ENCODE measurements at places on chromosomes 6 and 20.

DNA sequence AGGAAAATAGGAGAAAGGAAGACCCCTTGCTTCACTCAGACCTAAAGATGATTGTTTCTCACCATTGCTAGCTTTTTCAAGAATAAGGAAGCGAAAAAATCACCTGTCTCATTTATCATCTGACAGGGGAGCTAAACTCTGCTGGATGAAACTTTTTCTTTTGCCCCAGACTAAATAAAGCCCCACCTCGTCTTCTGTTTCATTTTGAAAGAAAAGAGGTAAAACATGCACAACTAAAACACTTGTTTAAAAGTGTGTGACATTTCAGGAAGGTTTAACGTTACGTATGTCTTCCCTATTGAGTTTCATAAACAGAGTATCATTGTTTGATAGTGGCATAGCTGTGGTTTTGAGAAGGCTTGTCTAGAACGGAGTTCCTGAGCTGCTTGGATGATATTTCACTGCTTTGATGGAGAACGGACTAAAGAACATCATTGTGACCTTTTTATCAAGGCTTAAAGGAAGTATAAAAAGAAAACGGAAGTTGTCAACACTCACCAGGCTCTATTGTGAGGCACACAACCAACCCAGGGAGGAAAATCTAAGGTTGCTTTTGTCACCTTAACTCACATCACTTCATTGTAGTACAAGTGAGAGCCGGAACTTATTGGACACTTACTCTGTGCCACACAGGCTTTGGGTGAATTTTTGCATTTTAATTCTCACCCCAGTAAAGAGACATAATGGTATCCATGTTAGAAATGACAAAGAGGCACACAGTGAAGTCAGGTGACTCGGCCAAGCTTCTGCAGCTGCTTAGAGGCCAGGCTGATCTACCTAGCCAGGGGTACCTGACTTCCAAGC lies 29.5 kb downstream of the TSHZ2 start:
- DNase-seq = no peak

DNA sequence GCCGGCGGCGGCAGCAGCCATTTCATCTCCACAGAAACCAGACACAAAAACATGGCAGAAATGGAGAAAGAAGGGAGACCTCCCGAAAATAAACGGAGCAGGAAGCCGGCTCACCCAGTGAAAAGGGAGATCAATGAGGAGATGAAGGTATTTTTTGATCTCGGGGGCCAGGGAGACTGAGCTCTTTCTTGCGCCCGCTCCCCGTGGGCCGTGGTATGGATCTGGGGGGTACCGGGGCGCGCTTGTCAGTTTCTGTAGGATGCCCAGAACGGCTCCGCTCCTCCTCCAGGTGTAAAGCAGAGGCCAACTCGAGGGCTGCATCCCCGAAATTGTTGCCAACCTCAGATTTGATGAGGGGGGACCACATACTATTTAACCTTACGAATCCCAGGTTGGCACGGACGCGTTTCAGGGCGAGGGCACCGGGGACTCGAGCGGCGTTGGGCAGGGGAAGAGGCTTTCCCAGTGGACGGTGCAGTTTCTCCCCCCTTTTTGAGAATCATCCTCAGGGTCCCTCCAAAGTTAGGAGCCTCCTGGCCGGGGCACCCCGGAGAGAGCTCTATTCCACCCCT lies 735 bp downstream of the SOBP start:
- no peak for DNase-seq

GRCh38 chr20:4665591-4665990 lies 56.1 kb upstream of the PRND start:
- DNase-seq = no peak

DNA sequence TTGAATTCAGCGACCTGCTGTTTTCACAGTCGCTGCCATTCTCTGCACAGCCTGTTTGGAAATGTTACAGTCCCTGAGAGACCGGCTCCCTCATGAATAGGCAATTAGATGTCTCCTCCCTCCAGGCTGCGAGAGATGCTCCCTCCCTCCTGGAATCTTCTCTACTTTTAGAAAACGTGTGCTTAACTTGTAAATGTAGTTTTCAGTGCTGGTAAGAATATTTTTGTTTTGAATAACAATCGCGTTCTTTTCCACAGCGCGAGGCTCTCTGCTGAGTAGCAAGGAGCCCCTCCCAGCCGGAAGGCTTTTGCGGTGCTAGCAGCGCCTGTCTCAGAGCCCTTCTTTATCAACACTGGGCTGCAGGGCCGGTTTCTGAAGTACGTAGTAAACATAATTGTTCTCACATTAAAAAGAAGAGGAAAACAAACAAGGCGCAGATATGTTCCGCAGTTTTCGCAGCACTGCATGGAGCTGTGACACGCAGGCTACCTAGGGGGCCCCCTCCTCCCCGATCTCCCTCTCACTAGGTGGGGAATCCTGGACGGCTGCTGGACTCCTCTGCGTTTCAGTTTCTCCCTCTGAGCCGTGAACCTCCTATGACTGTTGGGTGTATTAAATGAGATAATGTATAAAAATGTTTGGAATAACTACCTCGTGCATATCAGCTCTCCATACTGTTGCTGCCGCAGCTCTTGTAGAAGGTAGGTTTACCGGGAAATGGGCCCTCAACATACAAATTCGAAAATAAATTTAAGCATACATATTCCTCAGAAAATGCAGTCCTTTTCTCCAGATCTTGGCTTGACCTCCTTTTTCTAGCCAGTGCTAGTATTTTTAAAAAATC lies 79.0 kb upstream of the SPACA1 start:
- DNase-seq = no peak

GRCh38 chr6:1381481-1382330 lies 7.7 kb upstream of the FOXF2 start:
- no peak for DNase-seq

- DNase-seq = peak; percentile 86
Measured at GRCh38 chr20:10110151-10110550, 75.4 kb downstream of the ANKEF1 start.

GRCh38 chr6:24537771-24538385 lies 43.1 kb downstream of the ALDH5A1 start:
- peak; percentile 6 for DNase-seq

DNA sequence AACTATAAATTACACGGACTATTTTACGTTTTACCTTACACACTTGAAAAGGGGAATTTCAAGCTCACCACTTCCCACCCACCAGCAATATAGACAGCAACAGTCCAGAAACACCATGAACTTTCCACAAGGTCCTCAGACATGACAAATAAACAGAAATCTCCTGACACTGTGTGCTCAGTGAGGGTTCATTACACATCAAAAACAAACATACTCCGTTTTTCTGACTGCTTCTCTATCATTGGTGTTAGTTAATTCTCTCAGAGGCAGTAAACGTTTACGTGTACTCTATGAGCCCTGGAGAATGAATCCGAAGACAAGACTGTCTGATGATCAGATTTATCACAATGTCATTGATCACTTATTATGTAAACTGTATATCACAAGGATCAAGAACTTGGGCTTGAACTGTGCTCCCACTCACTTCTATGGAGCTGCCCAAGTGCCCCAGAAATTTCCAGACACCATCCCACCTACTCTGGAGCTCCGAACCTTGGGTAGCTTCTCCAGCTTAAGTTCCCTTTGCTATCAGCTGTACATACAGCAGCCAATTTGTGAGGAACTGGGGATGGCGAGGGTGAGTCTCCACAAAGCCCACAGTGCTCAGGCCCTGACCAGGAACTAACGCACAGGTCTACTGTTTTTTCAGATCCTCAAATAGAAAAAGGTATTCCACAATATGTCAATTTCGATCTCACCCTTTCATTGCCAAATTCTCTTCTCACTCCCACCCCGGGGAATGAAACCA lies 86.0 kb downstream of the ALDH8A1 start:
- no peak for DNase-seq

- no peak for DNase-seq
Measured at GRCh38 chr20:44017905-44018258, 103.2 kb downstream of the TOX2 start.

DNA sequence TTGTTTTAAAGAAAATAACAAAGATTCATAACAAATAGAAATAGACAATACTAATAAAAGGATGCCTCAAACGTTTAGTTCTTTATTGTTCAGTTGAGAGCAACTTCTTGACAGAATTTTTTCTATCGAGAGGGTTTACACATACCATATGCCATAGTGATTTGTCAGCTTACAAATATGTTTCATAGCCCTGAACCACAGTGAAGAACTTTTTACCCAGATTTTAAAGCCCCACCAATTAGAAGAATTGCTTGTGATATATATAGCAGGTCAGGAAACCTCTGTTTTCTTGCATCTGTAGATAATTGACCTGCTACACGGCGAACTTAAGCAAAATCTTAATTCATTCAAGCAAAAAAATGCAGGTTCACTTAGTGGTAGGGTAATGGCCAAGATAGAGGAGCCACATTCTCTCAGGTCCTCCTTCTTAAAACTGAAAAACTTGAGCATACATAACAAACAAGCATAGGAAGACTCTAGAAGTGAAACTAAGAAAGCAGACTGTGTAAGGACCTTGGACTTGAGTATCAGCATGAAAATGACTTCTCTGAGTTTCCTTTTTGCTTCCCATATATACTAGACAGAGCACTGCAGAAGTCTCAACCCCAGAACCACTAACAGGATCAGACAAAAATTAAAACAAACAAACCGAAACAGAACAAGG lies 39.5 kb downstream of the CRISP1 start:
- no peak for DNase-seq

- DNase-seq = peak; percentile 96
Measured at GRCh38 chr6:26537160-26537845, 863 bp upstream of the HMGN4 start.

DNA sequence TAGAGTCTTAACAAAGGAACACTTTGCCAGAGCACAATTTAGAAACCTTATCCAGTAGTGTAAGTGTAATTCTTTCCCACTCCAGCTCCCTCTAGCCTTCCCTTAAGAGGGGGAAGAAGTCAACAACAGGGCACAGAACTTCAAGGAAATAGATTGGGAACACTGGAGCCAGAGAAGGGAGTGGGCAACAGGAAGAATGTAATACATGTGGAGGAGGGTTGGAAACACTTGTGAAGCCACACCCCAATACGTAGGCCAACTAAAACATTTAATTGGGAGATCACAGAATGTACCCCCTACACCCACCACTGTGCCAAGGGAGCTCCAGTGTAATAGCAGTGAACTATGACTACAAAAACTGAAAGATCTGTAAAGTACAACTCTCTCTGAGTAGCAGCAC lies 735.7 kb upstream of the HS3ST5 start:
- no peak for DNase-seq

GRCh38 chr6:90895299-90896074 lies 308.6 kb upstream of the MAP3K7 start:
- DNase-seq = no peak

DNA sequence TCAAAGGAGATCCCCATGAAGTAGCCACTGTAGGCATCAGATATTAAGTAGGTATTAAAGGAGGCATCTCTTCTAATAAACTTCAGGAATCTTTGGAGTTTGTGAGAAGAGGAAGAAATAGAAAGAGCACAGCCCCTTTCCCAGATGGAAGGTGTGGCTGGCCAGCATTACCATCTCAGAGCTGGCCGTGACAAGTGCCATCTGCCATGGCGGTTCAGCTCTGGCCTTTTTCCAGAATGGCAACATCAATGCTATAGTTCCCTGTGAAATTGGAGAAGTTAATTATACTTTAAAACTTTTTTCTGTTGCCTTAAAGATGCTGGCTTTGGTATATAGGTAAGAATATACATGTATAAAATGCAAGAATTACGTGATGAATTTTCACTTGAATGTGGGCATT lies 51.9 kb upstream of the MCUR1 start:
- DNase-seq = no peak

DNA sequence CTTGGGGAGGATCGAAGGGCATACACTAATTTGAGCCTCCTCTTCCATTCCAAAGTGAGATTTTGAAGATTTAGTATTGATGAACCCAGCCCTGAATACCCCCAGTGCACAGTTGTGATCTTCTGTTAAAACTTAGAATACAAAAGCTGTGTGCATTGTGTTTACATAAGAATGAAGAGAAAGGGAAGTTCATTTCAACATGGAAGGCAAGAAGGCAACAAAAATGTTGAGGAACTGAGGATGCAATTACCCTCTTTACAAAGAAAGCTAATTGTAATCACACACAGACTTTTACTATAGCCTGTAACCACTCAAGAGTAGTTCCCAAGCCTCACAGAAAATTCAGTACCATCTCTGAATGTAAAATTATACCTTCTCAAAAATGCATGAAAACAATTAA lies 49.3 kb downstream of the GFOD1 start:
- DNase-seq = no peak

DNA sequence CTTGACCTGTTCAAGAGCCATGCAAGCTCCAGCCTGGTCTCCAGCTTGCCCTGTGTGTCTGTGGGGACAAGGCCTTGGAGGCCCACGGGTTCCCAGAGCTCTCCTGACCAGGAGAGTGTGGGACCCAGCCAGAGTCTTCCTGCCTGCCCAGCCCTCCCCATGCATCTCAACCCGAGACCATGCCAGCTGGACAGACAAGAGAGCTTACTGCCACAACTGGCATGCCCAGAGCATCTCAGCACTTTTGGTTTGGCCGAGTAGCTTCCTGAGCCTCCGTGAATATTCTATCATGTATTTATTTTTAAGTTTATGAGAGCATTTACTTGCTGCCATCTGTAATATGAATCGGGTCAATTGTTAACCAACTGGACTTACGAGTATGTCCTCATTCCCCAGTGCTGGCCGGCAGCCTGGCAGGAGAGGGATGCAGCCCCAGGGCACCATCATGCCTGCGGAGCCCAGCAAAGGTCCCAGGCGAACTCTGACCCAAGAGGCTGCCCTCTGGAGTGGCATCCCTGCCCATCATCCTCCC lies 14.9 kb downstream of the IP6K3 start:
- DNase-seq = no peak

GRCh38 chr6:37078814-37079213 lies 73.4 kb downstream of the FGD2 start:
- no peak for DNase-seq

- no peak for DNase-seq
Measured at GRCh38 chr6:9504191-9504590, 910.7 kb downstream of the TFAP2A start.

GRCh38 chr20:47859278-47859677 lies 74.0 kb upstream of the SULF2 start:
- DNase-seq = peak; percentile 3

- DNase-seq = no peak
Measured at GRCh38 chr6:9875605-9876353, 539.1 kb downstream of the TFAP2A start.

DNA sequence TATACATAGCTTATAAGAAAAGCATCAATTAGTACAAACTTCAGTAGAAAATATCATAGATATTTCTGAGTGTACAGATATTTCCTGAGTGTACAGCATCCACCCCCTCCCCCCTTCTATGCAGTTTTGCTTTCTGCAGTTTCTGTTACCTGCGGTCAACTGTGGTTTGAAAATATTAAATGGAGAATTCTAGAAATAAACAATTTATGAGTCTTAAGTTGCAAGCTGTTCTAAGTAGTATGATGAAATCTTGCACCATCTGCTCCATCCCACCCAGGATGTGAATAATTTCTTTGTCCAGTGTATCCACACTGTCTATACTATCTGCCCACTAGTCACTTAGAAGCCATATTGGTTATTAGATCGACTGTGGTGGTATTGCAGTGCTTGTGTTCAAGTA lies 15.8 kb upstream of the GPR63 start:
- DNase-seq = peak; percentile 56

DNA sequence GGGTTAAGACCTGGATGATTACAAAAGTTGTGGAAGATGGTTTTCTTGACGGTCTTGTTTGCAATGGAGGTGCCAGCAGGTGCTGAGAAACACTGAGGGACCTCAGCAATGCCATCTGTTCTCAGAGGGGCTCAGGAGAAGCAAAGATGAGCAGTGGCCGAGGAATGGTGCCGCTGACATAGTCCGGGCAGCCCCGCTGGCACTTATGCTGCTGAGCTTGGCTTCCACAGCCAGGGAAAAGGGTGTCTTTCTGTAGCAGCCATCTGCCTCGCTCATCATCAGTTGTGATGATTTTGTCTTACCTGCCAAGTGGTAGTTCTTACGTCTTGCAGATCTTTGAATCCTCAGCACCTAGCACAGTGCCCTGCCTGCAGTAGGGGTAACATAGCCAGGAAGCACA lies 55.7 kb downstream of the PPP1R14C start:
- no peak for DNase-seq
